ENCODE measurements at places on chromosomes 2 and 18.
A peak's percentile ranks its signal among the peaks of the same experiment; 100 is the strongest.

DNA sequence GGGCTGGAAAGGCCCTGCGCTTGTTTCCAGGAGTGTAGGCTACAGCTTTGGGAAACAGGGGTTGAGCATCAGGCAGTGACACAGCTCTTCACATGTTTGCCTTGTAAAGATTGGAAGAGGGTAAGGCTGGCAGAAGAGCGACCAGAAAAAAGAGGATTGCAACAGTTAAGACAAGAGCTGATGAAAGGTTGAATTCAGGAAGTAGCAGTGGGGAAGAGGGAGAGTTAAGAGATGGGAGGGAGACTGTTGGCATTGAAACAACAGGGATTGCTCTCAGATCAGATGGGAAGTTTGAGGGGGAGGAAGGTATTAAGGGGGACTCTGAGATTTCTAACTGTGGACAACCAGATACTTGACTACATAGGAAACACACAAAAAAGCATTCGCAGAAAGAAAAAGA, 96.9 kb downstream of the CTAGE1 start:
- DNase-seq, result no peak

DNA sequence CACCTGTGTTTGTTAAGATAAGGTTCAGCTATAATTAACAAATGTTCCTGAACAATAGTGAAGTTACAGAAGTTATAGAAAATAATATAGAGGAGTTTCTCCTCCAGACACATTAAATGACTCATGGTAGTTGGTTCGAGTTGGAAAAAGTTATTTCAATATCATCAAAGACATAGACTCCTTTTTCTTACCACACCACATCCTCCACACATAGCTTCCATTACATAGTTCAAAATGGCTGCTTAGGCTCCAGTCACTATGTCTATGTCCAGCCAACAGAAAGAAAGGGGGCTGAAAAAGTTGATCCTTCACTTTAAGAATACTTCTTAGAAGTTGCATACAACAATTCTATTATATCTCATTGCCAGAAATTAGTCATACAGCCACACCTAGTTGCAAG, 50.7 kb downstream of the DYNAP start:
- DNase-seq, result no peak

DNA sequence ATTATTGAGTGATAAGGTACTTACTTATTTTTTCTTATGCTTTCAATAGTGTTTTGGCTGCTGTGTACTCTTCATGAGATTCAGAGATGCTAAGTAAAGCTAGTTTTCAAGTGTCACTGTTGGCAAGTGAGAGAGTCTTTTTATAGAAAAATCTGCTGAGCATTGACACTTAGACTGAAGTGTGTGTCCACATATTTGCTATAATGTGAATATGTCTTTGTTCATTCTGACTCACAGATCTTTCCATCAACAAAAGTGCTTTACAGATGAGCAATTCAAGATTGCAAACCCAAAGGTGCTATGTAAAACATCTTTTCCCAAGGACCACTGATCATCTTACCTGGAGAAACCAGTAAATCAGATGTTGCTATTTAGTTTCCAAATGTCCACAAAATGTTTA, 410.6 kb upstream of the FIGN start:
- no peak for DNase-seq

GRCh38 chr2:161209902-161210301, 49.7 kb downstream of the TANK start:
- no peak for DNase-seq

DNA sequence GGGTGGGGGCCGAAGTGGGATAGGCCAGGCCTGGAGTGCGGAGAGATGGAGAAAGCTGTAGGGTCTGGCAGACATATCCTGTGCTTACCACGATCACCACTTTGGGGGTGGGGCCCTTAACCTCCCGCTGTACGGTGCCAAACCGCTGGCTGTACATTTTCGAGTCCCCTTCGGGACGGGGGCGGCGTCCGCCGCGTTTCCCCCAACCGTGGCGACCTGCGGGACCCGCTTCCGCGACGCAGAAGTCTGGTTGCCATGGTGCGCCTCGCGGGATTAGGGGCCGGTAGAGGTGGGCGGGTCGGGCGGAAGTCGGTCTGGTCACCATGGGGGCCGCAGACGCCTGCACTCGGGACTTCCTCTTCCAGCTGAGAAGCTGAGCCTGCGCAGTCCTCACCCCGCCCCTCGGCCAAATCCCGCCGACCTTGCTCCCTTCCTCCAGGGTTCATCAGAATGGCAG, at the start of gene CFAP53:
Gene CFAP53, minus strand, starts transcription at position 248 of the 457 bp plus-strand sequence. Its CDS starts 91 bp downstream, at position 157.
- peak; percentile 94 for DNase-seq
